M059J (cell line): ENCODE measurements at places on chromosomes 3 and 15.
A peak's percentile ranks its signal among the peaks of the same experiment; 100 is the strongest.

DNA sequence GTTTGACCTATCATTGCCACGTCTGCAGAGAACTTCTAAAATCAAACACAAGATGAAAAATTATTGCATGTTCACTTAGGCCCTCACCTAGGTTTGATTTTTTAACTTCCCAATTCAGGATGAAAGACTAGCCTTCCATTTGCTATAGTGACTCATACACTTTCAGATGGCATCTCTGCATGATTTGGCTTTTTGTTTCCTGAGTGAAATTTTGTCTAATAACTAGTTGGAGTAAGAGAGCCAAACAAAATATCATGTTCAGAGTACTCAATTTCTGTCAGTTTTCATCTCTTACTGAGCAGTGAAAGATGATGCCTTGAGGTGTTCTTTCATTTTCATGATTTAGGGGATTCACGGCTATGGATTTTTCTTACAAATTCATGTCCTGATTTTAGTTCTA is 122.9 kb downstream of the NSUN3 start:
- DNase-seq: peak; percentile 44

DNA sequence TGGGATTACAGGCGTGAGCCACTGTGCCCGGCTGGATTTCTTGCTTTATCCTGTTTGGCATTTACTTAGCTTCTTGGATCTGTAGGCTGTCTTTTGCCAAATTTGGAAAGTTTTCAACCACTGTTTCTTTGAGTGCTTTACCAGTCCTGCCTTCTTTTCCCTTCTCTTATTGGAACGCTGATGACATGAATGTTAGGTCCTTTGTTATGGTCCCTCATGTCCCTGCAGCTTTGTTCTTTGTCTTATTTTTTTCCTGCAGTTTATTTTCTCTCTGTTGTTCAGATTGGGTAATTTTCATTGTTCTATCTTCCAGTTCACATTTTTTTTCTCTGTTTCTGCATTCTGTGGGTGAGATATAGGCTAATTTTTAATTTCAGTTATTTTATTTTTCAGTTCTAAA is 25.0 kb downstream of the SH3GL3 start:
- DNase-seq: no peak

DNA sequence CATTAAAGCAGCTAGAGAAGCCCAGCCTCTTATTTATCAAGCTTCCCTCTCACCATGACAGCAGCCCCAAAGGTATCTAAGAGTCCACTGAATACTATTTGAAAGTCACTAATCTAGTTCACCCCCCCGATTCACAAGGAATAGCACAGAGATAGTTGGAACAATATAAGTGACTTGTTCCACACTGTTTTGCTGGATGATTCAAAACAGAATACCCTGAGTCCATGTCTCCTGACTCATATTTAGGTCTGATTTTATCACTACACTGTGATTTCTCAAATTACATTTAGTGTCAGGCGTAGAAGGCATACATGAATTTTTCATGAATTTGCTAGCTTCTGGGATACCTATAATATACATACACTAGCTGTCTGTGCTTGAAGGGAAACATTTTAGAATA is 18.7 kb upstream of the EOGT start:
- peak; percentile 52 for DNase-seq

- DNase-seq: no peak
These were observed 37.3 kb upstream of the CMTM8 start for GRCh38 chr3:32200992-32201758.

- DNase-seq: no peak
These were observed 504.2 kb downstream of the IGSF11 start for GRCh38 chr3:118530350-118530922.

- peak; percentile 21 for DNase-seq
These were observed 522 bp downstream of the MED12L start for GRCh38 chr3:151085889-151086483.

- peak; percentile 19 for DNase-seq
These were observed 175.8 kb upstream of the MME start for GRCh38 chr3:154904328-154904727.

- DNase-seq: no peak
These were observed 19.3 kb downstream of the SFMBT1 start for GRCh38 chr3:53026382-53027162.

DNA sequence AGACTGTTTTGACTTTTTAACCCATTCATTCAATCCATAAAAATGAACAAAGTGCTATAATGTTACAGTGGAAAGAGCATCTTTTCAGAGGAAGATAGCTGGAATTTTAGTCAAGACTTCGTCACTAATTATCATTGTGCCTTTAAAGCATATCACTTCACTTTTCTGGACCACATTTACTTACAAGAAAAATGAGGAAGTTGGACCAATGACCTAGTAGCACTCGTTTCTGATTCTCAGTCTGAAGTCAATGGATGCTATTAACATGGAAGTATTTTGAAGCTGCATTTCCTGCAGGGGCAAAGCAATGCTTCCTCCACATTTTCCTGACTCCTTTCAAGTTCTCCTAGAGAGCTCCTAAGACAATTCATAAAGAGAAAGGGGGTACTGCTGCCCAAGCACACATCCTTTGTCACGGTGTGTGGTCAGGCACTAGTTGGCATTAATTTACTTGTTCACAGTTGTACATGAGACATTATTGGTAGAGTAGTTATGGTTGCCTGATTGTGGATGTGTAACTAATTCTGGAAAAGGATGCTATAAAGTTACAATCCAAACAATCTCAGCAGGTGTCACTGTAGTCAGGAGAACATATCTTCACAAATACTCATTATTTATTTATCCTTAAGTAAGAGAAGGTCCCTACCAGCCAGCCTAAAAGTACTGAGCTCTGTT is 1049.1 kb downstream of the FHIT start:
- DNase-seq: no peak

- DNase-seq: no peak
These were observed 3.3 kb upstream of the RCN2 start for GRCh38 chr15:76928201-76928600.

- DNase-seq: no peak
These were observed 40.1 kb upstream of the GALNT15 start for GRCh38 chr3:16134173-16134928.

DNA sequence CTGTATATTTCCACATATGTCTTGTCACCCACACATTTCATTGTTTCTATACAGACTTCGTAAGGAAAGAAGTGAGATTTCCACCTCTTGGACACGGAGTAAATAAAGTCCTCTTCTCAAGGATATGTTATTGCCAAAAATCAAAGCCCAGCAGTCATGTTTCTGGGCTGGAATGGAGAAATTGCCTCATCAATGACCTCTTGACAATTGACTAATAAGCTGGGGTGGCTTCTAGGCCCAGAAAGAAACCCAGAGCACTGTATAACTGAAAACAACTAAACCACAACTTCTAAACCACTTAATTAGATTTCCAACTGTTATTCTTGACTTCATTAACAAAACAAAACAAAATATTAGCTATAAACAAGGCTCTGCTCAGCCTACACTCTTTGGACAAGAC is 56.4 kb upstream of the SLC24A5 start:
- DNase-seq: peak; percentile 28

DNA sequence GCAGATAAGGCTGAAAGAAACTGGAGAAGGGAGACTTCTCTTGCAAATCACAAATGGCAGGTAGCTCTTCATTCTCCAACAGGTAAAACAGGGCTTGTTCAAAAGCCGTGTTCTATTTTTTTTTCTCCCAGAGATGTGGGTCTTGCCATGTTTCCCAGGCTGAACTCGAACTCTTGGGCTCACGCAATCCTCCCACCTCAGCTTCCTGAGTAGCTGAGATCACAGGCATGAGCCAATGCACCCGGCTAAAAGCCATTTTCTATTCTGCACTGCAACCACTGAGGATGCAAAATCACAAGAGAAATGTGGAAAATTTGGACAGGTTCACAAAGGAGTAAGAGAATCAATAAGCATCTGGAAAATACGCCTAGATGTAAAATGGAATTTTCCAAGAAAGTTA is 19.5 kb downstream of the EIF4E3 start:
- no peak for DNase-seq

DNA sequence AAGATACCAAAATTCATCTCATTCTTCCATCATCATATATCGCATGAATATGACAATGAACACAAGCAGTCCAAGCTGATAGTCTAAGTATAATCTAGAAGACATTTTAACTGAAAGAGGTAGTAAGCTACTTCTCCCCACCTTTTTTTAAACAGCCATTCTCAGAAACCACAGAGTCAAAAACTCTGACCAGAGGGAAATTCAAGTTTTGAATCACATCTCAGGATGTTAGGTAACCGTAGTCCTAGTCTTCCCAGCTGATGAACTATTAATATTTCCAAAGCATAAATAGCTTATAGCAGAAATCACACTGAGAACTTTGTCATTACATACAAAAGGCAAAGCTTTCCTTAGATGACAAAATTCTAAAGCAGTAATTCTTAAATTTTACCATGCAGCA is 25.8 kb downstream of the NPTN start:
- no peak for DNase-seq

GRCh38 chr15:80736560-80736959 is 41.5 kb downstream of the ABHD17C start:
- no peak for DNase-seq

DNA sequence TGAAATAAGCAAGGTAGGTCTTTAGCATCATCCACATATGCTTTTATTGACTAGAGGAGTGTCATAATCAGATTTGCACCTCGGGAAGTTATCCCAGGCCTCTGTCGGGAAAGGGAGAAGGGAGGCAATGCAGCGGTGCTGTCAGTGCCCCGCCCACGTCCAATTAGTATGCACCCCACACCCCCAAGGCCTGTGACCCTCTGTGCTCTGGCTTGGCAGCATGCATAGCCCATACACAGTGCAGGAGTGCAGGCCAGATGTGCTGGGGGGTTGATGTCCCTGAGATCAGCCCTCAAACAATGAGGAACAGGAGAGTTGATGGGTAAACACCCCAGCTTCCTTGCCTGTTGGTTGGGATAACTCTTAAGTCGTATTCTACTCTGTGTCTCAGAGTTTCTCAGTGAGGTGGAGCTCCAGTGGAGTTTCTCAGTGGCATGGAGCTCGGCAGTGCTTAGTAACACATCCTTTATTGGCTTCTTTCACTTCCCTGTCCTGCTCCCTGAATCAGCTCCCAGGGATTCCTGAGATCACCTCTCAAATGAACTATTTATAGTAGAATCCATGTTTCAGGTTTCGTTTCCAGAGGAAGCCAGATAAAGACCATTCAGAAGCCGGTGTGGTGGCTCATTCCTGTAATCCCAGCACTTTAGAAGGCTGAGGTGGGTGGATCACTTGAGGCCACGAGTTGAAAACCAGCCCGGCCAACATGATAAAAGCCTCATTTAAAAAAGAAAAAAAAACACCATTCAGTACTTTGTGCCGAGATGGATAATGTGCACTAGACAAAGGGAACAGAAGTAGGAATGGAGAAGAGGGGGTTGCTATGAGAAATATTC is 26.7 kb upstream of the NDUFB4 start:
- peak; percentile 75 for DNase-seq

GRCh38 chr3:195247086-195247862 is 23.7 kb downstream of the XXYLT1 start:
- no peak for DNase-seq

- DNase-seq: peak; percentile 24
These were observed 12.2 kb upstream of the RBMS3 start for GRCh38 chr3:29268651-29269050.

DNA sequence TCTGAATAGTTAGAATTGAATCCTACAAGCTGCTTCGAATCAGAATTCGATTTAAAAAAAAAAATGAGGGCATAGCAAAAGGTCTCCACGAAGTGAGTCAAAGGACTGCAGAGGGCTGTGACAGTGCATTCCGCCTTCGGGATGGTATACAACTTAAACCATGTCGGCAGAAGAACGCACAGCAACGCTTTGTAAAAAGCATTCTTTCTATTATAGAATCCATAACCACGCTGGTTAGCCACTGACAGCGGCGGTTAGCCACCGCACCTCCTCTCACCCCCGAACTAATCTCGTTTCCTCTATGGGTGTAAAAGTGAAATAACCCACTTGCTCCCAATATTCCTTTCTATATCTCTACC is 664 bp upstream of the PIK3CA start:
- no peak for DNase-seq

- DNase-seq: no peak
These were observed 68.7 kb downstream of the AAGAB start for GRCh38 chr15:67185621-67186225.

- no peak for DNase-seq
These were observed 205.4 kb downstream of the EPHB1 start for GRCh38 chr3:135000465-135000864.

DNA sequence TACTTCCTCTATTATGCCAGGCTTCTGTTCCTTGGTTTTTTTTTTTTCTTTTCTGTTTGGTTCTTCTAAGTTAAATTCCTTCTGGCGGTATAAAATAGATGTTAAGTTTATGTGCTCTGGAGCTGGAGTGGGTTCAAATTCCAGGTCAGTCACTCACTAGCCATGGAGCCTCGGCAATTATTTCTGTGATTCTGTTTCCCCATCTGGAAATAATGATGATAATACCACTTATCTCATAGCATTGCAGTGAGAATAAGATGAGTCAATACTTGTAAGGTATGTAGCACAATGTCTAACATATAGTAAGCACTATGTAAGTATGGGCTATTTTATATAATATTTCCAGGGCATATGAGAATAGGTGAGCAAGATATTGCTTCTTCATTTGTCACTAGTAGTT is 33.2 kb upstream of the ZDHHC23 start:
- peak; percentile 14 for DNase-seq

GRCh38 chr3:72042397-72043203 is 257.7 kb upstream of the PROK2 start:
- peak; percentile 51 for DNase-seq
